ENCODE measurements at places on chromosomes 3 and 15.

- DNase-seq: no peak
These were observed 224.7 kb upstream of the TBC1D5 start for GRCh38 chr3:17967111-17967510.

DNA sequence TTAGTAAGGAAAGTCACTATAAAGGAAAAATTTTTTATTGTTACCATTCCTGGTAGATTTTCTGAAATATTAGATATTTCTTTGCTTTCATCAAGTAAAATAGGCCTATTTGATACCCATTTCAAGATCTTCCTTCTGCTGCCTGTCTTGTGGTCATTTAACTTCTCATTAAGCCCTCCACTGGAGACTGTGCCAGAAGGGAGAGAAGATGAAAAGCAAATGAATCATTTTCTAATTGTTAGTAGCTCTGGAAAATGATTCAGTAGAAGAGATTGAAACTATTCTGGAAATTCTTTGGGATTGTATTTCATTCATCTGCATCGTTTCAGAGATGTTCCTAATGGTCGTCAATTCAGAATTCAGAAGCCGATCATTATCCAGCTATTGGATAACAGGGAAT is 3.2 kb downstream of the KCTD6 start:
- peak; percentile 61 for DNase-seq

GRCh38 chr3:79253271-79253670 is 514.5 kb downstream of the ROBO1 start:
- no peak for DNase-seq

- DNase-seq: no peak
These were observed 42.3 kb downstream of the RAB8B start for GRCh38 chr15:63231706-63232105.

DNA sequence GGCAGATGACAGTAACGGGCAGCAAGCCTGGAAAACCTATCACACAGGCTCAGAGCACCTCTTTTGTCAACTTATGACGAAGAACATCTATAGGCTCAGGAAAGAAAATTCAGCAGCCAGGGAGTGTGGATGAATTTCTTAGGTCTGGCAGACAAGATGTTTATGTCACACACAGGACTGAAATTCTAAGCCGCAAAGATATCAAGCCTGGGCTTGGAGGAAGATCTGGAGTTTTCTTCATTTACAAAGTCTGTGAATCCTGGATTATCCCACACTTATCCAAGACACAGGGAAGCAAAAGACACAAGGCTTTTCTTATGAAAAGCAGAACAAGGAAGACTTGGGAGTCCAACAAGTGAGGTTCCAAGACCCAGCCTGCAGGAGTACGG is 23.4 kb upstream of the CHCHD6 start:
- DNase-seq: no peak

GRCh38 chr15:67853454-67853853 is 13.6 kb upstream of the RNU6-1 start:
- no peak for DNase-seq

GRCh38 chr15:36882487-36883131 is 217.7 kb downstream of the MEIS2 start:
- DNase-seq: no peak

DNA sequence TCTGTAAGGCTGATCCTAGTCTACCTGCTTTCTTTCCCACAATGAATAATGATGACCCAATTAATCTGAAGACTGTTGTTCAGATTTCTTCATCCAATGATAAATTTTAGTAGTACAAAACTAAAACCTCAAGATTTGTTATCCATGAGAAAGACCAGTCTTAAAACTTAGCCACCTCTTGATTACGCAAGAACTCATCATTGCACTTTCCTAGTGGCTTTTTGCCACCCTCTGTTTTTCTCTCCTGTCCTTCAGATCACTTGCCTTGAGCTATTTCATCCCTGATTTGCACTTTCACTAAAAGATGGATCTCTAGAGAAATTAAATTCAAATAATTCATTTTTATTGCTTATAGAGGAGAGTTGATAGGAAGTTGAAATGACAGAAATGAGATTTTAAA is 142.7 kb upstream of the RBMS3 start:
- DNase-seq: peak; percentile 11

DNA sequence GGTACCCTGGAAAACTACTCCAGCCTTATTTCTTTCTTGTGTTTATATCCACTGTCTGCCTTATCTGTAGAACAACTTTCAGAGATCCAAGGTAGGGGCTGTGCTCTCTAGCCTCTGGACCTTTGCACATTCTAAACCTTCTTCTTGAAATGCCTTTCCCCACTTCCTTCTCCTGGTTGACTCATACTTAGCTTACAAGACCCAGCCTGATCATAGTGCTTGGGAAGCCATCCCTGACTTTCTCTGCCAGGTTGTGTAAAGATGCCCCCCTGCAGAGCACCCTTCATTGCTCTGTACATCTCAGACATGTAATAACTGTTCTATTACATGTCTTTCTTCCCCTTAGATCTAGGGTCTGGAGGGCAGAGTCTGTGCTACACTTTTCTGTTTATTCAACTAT is 50.1 kb downstream of the PPM1L start:
- DNase-seq: peak; percentile 71

- DNase-seq: no peak
These were observed 267.8 kb downstream of the ADAMTS17 start for GRCh38 chr15:100073982-100074381.

DNA sequence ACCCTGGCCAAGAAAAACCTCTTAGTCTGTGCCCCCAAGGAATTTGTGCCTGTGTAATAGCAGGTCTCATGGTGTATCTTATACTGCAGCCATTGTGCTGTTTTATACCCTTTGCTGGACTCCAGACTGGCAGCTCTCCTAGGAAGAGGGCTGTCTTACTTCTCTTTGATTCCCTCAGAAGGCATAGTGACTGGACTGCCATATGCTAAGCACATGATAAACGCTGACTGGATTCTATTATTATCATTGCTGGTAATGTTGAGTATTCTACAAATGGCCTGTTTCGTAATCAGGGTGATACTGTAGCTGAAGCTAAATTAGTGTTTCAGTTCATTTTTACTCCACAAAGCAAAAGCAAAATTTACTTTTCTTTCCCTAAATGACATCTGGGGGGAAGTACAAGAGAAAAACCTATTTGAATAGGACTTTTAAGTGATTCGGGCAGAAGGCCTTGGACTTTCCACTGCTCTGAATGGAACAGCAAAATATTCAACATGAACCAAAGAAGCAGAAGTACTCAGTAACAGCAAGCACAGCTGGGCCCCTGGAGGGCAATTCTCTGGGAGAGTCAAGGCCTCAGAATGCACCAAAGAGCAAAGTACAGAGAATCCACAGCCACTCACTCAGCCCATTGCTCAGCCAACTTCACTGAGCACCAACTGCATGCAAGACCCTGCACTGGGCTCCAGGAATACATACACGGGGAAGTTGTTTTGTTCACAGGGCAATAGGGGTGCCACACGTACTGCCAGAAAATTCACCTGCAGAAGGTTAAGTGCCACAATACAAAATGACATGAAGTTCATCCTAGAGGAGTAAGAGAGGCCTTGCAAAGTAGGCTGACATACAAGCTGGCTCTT is 7.9 kb upstream of the BCL2A1 start:
- peak; percentile 32 for DNase-seq

DNA sequence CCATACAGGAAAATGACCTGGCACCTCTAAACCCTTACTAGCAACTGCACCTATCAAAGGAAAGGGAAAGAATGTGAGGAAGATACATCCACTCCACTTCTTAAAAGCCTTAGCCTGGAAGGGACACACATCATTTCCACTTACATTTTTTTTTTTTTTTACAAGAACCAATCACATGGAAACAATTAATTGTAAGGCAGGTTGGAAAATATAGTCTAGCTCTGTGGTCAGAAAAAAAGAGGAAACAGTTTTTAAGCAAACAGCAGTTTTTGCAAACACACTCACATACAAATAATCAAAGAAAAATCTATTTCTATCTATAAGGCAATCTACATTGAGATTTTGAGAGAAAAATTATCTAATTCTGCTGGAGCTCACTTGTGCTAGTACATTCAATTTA is 98.9 kb upstream of the SPRED1 start:
- DNase-seq: no peak
